ENCODE measurements at places on chromosomes 2 and 18.

- DNase-seq = peak; percentile 22
These were observed at the start of gene DLGAP1 for GRCh38 chr18:4455113-4455811. DLGAP1 (minus strand) TSS chr18:4455307.

DNA sequence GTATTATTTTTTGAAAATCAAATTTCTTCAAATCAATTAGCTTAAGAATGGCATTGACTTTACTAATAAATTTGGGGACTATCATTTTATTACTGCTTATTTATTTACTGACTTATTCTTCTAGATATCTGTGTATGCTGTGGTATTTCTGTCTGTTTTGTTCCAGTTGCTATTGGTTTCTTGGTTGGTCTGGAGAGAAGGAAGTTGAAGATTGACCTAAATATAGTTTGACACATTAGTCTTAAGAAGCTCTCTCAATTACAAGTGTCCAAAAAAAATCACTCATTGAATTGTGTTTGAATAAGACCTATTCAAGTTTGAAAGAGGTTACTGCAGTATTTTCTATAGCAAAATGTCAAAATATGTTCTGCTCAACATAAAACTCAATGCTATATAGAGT, 153.3 kb upstream of the KYNU start:
- DNase-seq = no peak

DNA sequence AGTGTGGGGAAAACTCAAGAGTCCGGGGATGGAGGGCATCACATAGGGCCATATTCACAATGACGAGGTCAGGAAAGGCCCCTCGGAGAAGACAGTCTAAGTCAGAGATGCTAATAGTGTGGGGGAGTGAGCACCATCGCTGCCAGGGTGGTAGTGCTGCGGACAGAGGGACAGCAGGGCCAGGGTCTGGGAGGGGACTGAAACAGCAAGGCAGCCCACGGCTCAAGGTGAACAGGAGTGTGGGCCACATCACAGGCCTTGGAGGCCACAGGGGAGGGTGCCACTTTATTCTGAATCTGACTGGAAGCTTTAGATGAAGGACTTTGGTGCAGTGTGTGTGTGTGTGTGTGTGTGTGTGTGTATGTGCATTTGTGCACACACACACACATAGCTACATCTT, 130.9 kb upstream of the GLI2 start:
- no peak for DNase-seq

- no peak for DNase-seq
These were observed 65.9 kb upstream of the ACAA2 start for GRCh38 chr18:49879271-49879580.

GRCh38 chr2:26400723-26401122, 997 bp upstream of the DRC1 start:
- no peak for DNase-seq

DNA sequence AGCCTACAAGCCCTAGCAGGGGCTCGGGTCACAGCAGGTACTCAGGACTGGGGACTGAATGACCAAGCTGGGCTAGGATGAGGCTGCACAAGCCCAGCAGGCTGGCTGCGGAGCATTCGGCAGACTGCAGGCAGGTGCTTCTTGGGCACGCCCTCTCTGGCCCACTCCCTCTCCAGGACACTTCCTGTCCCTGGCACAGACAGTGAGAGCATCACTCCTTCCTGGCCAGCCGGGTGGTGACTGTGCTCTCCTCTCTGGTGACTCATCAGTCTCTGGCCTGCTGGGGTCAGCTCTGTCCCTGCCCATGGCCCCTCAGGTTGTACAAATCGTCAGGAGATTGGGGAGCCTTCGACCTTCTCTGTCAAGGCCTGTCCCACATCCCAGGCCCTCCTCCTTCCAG, 22.5 kb downstream of the C1QL2 start:
- no peak for DNase-seq

DNA sequence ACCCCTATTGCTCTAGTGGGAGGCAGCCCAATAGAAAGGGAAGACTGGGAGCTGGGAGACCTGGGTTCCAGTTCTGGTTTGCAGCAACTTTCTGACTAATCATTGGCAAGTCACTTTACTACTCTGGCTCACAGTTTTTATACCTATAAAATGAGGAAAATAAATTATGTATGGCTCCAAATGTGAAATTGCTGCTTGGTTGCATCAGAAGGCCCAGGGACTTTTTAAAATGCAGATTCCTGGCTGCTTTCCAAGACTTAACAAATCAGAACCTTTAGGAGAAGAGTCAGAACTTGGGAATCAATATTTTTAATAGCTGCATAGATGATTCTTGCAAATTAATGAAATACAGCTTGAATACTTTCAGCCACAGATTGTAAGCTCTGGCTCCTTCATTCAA, 943.9 kb downstream of the EPHA4 start:
- no peak for DNase-seq

- DNase-seq = peak; percentile 43
These were observed 112.7 kb upstream of the SESTD1 start for GRCh38 chr2:179377296-179377695.

DNA sequence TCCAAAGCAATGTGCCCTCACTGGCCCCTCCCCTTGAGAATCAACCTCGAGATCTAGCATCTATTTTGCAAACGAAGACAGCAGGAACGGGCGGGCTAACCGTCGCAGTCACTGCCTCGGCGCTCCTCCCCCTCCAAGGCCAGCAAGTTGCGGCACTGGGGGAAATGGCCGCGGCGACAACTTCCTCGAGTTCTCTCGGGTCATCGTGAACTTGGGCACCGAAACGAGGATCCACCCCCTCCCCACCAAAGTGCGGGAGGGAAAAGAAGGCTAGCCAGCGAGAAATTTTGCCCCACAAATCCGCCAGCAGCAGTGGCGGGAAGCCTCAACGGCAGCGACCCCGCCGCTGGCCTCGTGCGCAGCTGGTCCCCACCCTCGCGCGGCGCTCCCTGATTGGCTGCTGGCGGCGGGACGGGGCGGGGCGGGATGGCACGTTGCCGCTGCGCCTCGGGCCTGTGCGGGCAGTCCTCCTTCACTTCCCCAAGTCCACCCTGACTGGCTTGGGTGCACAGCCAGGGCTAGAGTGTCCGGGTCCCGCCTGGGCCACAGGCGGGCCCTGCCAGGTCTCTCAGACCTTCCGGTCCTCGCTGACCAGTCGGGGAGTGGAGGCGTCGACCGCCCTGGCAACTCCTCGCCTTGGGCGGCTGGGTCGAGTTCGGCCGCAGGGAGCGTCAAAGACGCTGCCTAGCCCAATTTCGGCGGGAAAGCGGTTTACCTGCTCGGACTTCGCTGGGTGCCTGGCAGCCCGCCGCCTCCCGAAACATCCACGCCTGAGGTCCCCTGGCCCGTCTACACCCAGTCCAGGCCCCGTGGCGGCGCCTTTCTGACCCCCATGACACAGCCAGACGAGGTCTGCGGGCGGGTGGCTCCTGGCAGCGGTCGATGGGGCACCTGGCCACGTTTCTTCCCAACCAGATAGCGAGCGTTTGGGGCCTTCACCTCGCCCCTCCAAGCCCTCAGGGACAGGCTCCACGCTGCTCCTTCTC, at the start of gene BOLL:
Gene BOLL, minus strand, starts transcription at position 364 of the 986 bp plus-strand sequence. CDS start 3,469 bp downstream, outside the sequence.
- DNase-seq = no peak

GRCh38 chr2:219497495-219498279, 1.0 kb upstream of the GMPPA start:
- peak; percentile 89 for DNase-seq

- no peak for DNase-seq
These were observed 63.4 kb upstream of the L3MBTL4 start for GRCh38 chr18:6478121-6478520.

GRCh38 chr2:205686783-205687640, 4.7 kb downstream of the NRP2 start:
- DNase-seq = no peak

GRCh38 chr18:31041271-31042083, 1.1 kb downstream of the DSC3 start:
- peak; percentile 23 for DNase-seq

GRCh38 chr2:151067658-151068369, 193.8 kb downstream of the RBM43 start:
- no peak for DNase-seq

GRCh38 chr2:172845028-172845630, 109.5 kb downstream of the RAPGEF4 start:
- no peak for DNase-seq

DNA sequence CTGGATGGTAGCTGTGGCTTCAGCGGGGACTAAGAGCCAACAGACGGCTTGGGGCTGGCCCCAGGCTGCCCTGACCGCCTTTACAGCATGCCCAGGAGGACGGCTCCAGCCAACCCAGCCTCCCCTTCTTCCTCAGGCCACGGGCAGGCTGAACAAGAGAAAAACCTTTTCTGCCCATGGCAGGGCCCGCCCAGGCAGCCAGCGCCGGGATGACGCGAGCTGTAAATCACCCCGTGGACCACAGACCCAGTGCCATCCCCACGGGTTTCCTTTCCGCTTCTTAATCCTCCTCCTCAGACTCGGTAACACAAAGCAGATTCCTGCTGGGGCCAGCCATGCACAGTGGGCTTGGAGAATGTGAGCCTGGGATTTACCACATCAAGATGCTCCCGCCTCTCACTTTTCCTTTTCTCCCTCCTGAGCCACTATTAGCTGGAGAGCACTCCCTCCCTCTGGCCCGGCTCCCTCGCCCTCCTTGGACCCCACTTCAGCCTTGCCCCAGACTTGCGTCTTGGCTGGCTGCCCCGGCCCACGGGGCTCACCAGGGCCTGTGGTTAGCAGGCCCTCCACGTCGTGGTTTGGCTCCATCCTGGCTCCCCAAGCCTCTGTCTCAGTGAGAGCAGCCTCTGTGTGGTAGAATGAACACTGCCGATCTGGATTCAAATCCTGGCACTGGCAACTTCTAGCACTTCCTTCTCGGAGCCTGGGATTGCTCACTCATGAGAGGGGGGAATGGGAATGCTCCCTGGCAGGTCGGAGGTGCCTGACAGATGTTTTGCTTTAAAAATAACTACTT, 31.4 kb downstream of the ATOH8 start:
- peak; percentile 92 for DNase-seq

DNA sequence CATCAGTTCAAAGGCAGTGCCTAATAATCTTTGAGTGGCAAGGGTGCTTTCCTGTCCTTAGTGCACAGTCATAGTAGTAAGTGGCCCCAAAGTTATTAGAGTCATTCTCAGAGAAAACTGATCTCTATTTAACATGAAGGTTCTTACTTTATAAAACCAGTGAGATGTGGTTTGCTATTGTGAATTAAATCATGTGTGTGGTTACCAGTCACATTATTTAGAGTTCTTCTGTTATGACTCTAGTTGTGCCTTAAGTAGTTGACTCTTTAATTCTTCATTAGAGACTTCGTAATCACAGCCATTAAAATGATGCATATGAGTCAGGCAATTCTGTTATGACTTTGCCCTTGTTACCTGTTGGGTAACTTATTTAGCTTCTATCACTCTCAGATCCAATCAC, 1392.9 kb upstream of the ACVR2A start:
- no peak for DNase-seq

DNA sequence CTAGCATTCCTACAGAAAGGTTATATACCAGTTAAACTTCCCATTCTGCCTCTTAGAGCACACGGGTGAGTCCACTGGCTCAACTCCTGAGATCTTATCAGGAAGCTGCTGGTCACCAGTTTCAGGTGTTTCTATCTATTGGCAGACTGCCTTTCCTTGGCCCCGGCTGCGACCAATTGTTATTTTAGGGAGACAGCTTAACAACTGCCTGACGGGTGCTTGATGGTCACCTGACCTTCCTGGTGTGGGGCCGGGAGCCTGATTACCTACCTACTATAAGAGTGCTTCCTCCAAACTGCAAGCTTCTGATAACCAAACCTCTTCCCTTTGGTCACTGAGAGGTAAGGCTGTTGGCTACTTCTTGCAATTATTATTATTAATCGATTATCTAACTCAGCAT, 122.1 kb upstream of the XIRP2 start:
- no peak for DNase-seq

- DNase-seq = peak; percentile 99
These were observed 229.5 kb upstream of the EPAS1 start for GRCh38 chr2:46067501-46068305.

DNA sequence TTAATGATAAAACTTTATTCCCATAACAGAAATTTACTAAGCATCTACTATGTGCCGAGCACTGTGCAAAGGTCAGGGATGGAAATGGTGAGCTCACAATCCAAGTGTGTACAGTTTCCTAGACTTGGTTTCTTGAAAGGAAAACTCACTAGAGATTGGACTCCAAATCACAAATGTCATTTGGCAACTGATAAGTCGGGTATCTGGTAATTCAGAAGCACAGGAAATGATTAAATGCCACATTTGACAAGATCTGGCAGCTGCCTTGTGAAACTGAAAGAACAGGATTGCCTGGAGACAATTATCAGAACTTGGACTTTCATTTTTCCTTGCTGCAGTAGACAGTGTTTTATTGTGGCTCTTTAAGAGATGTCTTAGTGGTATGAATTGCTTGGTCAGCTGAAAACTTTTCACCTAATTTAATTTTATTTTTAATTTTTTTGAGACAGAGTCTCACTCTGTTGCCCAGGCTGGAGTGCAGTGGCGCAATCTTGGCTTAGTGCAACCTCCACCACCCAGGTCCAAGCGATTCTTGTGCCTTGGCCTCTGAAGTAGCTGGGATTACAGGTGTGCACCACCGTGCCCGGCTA, 19.2 kb downstream of the ITGA6 start:
- DNase-seq = no peak

- DNase-seq = peak; percentile 22
These were observed 64.0 kb upstream of the MAPRE2 start for GRCh38 chr18:34976899-34977837.

- DNase-seq = peak; percentile 8
These were observed 16.6 kb upstream of the LNPK start for GRCh38 chr2:176018708-176019107.

GRCh38 chr18:35672897-35673296, 91.4 kb downstream of the GALNT1 start:
- DNase-seq = peak; percentile 3

GRCh38 chr2:66577321-66578053, 142.6 kb downstream of the MEIS1 start:
- no peak for DNase-seq

- DNase-seq = no peak
These were observed 10.1 kb downstream of the BIN1 start for GRCh38 chr2:127096718-127097470.

DNA sequence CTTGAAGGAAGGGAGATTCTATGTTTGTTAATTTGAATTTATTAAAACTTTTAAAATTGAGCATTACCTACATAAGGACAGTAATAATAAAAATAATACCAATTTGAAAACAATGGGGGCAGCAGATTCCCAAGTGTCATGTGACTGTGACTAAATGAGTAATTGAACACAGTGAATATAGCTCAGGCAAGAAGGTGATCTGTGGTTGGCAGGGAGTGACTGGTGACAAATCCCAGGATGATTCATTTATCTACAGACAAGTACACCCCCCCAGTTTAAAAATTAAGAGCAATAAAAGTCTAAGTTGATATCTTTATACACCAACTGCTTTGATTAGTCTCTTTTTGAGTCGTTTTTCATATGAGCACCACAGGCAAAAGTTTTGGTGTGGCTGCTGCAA, 299.5 kb downstream of the ARHGAP15 start:
- peak; percentile 52 for DNase-seq
